ENCODE measurements at places on chromosomes 5 and 9.

GRCh38 chr9:131732061-131732526 lies 7.8 kb downstream of the RAPGEF1 start:
- no peak for DNase-seq

GRCh38 chr5:128772356-128772755 lies 192.9 kb upstream of the SLC27A6 start:
- DNase-seq: no peak

DNA sequence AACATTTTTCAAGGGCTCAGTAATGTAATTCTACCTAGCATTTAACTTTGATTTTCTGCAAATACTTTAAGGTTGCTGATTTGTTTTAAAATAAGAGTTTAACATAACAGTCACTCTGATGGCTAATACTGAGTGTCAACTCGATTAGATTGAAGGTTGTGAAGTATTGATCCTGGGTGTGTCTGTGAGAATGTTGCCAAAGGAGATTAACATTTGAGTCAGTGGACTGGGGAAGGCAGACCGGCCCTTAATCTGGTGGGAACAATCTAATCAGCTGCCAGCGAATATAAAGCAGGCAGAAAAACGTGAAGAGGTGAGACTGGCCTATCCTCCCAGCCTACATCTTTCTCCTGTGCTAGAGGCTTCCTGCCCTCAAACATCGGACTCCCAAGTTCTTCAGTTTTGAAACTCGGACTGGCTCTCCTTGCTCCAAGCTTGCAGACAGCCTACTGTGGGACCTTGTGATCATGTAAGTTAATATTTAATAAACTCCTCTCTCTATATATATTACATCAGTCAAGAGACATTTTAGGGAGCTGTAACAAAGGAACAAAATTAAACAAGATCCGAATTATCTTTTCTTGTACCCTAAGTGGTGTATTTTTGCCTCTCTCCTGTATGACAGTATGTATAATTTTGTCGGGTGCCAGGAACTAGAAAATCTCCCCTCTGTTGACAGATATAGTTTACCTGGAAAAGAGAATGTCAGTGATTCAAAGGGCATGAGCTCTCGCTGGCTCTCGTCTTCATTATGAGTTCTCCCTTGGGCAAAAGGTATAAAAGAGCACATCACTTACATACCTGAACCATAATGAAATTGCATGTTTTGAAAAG lies 576.1 kb downstream of the LRRC70 start:
- no peak for DNase-seq

DNA sequence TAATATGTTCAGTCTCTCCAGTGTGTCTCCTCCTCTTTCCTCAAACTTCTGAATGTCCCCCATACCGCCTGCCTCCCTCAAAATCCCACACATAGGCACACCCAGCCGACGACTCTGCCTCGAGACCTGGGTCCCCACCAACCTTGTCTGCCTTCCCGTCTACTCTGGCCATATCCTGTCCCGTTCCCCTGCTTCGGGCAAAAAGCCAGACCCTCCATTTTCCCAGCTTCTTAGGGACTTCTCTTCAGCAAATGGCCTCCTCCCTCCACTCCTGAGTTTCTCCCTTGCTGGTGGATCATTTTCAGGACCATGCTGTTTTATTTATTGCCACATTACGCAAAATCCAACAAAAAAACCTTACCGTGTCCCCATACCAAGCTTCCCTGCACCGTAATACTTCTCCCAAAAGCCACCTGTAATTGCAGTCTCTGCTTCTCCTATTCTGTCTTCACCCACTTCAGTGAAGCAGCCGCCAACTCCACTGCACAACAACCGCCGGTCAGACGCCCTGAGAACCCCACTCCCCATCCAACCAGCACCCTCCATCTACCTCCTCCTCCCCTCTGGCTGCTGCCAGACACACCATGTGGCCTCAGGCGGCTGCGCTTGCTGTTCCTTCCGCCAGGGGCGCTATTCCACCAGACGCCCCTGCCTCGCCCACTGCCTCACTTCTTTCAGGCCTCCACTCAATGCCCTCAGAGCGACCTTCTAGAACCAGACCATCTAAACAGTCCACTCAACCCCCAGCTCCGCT lies 117.0 kb downstream of the TRPM6 start:
- no peak for DNase-seq

DNA sequence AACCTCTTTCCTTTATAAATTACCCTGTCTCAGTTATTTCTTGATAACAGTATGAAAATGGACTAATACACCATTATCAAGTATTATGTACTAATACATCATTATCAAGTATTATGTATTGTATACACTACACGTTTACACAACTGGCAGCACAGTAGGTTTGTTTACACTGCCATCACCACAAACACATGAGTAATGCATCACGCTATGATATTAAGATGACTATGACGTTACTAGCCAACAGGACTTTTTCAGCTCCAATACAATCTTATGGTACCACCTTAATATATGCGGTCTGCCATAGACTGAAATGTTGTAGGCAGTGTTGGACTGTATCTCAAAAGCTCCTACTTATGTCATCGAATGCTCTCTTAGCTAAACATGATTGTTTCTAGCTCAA lies 28.2 kb downstream of the PRELID2 start:
- DNase-seq: no peak

- DNase-seq: no peak
These were observed 587.0 kb downstream of the CDH18 start for GRCh38 chr5:19401032-19401431.

- DNase-seq: no peak
These were observed 1.0 kb downstream of the ANKH start for GRCh38 chr5:14870337-14871213.

- DNase-seq: no peak
These were observed 1.3 kb upstream of the VDAC1 start for GRCh38 chr5:134006115-134006514.

Measured in GOT3 (cell line).